ENCODE measurements at places on chromosomes 1 and 21.

DNA sequence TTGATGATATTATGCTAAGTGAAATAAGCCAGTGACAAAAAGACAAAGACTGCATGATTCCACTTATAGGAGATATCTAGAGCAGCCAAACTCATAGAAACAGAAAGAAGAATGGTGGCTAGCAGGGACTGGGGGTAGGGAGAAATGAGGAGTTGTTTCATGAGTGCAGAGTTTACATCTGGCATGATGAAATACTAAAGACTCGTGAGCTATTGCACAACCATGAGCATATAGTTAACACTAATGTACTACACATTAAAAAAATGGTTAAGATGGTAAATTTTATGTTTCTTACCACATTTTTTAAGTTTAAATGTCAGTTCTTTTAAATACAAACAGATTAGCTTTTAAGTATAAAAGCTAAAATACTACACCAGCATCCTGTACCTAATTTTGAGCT, 57.8 kb downstream of the ESRRG start:
- DNase-seq = no peak

- DNase-seq = no peak
Measured at GRCh38 chr21:41741253-41742072, 25.4 kb downstream of the RIPK4 start.

- no peak for DNase-seq
Measured at GRCh38 chr1:106325600-106325999, 730.9 kb upstream of the PRMT6 start.

GRCh38 chr1:15326691-15327588, 79.9 kb downstream of the FHAD1 start:
- DNase-seq = peak; percentile 64

DNA sequence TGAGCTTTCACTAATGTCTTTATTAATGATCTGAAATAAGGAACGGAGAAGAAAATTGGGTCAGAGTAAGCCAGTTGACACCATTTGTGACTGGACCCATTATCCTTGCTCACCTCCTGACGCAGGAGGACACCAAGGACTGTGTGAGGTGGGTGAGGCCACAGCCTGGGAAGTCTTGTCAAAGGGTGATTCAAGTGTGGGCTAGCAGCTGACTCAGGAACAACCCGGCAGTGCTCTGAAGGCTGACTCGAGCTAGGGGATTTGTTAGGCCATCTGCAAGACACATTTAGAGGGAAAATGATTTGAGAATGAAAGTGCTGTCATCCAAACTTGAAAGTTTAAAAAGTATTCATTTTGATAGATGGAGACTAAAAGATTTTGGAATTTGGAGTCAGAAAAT, 21.2 kb downstream of the PRRX1 start:
- DNase-seq = no peak

GRCh38 chr1:182143154-182143657, 81.7 kb upstream of the ZNF648 start:
- DNase-seq = peak; percentile 43

GRCh38 chr1:183543619-183544204, 46.5 kb downstream of the NCF2 start:
- peak; percentile 51 for DNase-seq

DNA sequence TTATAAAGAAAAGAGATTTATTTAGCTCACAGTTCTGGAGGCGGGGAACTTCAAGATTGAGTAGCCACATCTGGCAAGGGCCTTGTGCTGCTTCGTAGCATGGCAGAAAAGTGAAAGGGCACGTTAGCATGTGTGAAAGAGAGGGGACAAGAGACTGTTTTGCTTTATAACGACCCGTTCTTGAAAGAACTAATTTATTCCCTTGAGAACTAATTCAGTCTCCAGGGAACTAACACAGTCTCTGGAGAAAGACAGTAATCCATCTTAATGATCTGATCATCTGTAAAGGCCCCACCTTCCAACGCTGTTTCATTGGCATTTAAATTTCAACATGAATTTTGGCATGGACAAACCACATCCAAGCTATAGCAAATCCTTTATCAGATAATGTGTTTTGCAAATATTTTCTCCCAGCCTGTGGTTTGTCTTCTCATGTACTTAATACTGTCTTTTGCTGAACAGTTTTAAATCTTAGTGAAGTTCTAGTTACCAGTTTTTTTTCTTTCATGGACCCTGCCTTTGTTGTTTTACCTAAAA, 26.1 kb downstream of the MTR start:
- DNase-seq = no peak

GRCh38 chr1:225973158-225973557, 26.0 kb downstream of the SDE2 start:
- DNase-seq = peak; percentile 88

DNA sequence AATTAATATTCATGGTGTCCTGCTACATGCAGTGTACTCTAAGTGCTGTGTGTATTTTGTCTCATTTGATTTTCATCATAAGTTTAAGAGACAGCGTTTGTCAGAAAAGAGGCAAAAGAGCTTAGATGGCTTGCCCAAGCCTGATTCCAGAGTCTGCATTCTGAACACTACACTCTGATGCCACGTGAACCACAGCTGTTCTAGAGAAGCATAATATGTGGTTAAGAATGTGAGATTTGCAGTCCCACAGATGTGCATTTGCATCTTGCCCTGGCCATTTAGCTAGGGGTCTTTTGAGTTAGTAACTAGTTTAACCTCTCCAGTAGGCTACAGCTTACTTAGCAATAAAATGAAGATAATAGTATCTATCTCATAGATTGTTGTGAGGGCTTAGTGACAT, 9.2 kb upstream of the GADD45A start:
- peak; percentile 54 for DNase-seq

GRCh38 chr1:205434738-205435137, 12.9 kb upstream of the LEMD1 start:
- DNase-seq = no peak

DNA sequence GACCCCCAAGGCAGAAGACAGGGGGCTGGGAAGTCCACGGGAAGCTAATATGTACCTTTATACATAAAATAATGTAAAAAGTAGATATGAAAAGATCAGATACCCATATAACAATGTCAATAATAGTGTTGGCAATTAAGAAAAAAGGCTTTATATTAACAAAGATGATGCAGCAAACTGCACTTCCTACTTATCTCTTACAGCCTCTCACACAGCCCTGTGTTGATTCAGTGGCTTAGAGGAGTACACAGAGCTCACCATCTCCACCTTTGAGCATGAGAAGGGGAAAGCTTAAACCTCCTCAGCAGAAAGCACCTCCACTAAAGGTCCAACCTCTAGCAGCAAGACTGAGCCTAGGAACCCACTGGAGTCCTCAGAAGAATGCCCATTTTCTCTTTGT, 7.2 kb upstream of the VSIG8 start:
- no peak for DNase-seq

DNA sequence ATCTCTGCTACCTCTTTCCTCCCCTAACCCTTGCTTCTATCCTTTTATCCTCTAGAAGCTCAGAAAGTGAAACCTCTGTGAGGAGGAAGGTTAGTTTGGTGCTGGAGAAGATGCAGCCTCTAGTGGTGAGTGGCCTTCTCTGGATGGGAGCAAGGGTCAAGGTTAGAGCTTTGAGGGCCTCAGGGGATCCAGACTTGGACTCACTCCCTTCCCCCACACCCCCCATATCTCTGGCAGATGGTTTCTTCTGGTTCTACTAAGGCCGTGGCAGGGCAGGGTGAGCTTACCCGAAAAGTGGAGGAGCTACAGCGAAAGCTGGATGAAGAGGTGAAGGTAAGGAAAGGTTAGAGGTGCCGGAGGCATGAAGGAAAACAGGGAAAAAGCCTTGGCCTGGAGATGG, 9.2 kb downstream of the CGN start:
- no peak for DNase-seq

- DNase-seq = no peak
Measured at GRCh38 chr1:61307422-61308142, 225.2 kb downstream of the NFIA start.

DNA sequence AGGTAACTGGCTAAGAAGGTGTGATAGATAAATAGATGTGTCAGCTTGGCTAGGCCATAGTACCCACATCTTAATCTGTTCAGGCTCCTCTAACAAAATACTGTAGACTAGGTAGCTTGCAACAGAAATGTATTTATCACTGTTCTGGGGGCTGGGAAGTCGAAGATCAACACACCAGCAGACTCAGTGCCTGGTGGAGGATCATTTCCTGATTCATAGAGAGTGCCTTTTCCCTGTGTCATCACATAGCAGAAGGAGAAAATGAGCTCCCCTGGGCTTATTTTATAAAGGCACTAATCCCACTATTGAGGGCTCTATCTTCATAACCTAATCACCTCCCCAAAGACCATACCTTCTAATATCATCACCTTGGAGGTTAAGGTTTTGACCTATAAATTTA, 532.7 kb upstream of the OLFM3 start:
- DNase-seq = no peak

- DNase-seq = no peak
Measured at GRCh38 chr1:248807067-248807737, 18.5 kb downstream of the SH3BP5L start.

DNA sequence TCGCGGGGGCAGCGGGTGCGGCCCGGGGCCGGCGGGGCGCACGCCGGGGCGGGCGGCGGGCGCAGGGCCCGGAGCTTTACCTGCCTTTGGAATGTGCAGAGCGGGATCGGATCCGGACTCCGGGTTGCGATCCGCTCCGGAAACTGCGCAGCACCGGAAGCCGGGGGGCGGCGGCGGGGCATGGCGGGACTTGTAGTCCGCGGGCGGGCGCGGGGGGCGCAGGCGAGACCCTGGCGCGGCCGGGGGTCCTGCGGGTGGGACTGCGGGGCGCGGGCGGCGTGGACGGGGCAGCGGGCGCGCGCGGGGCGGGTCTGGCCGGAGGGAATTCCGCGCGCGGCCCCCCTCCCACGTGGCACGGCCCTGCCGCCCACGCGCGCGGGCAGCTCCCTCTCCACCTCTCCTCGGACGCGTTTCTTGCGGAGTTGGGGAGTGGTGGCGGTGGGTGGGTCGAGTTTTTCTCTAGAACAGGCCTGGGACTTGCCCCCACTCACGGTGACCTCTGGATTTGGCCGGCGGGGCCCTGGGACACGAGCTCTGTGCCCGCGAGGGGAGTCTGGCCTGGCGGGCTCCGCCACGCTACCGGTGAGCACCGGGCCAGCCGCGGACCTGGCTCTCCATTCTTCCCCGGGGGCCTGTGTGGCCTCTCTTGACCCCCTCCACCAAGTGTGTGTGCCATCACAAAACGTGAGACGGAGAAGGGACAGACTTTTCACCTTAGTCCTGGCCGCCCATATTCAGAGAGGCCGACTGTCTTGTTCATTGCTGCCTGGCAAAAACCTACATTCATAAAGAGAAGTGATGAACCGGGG, at the start of gene PRDM15:
TSS of gene PRDM15 (minus strand) at position 155 of the 809 bp plus-strand sequence. CDS start 18,981 bp downstream, outside the sequence.
- peak; percentile 7 for DNase-seq

DNA sequence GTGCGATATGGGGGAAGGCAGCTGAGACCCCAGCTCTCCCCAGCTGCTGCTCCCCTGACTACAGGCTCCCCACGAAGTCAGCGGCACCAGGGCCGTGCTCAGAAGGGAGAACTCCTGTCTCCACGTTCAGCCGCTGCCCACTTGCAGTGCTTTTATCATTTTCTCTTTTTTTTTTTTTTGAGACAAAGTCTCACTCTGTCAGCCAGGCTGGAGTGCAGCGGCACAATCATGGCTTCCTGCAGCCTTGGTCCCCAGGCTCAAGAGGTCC, 933 bp upstream of the FTCD start:
- DNase-seq = no peak

DNA sequence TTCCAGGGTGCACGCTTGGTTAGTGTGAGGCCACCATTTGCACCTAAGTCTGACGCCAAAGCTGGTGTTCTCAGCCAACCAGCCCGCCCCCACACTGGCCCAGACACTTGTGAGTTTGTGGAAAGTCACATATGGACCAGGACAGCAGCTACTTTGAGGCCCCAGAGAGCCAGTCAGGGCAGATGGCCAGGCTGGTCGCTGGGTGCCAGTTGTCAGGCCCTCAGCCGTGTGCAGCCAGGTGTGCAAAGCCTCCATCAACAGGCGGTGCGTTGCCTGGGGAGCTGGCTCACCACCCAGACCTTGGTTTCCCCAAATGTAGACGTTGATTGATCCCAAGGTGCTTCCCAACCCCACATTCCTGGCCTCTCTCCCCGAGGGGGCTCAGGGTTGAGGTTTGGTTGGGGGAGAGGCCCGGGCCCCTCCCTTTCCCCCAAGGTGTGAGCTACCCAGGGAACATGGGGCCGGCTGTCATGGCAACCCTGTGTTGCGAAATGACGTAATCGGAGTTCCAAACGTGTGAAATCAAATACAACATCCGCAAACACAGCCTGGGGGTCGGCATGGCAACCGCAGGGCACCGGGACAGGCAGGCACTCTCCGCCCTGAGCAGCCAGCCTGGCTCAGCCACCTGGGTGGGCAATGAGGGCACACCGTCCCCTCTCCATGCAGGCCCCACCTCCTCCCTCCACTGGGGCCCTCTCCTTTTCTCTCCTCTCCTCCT, 42.2 kb upstream of the WNT4 start:
- peak; percentile 34 for DNase-seq

DNA sequence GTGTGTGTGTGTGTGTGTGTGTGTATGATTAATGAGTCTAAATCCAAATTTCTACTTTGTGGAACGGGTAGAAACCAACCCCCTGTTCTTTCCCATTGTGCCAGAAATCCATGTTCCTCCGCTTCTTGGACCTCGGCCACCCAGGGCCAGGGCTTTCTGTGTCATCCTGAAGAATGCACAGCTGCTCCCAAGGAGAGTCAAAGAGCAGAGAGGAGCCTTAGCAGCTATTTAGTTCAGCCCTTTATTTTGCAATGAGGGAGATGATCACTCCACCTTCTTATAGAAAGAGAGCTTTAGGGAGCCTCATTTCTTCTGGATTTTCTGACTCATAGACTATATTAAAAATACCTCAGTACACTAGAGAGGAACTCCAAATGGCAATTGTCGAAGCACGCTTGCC, 489.3 kb upstream of the VAMP3 start:
- DNase-seq = no peak

- DNase-seq = no peak
Measured at GRCh38 chr1:109816175-109816811, 52.6 kb upstream of the EPS8L3 start.

DNA sequence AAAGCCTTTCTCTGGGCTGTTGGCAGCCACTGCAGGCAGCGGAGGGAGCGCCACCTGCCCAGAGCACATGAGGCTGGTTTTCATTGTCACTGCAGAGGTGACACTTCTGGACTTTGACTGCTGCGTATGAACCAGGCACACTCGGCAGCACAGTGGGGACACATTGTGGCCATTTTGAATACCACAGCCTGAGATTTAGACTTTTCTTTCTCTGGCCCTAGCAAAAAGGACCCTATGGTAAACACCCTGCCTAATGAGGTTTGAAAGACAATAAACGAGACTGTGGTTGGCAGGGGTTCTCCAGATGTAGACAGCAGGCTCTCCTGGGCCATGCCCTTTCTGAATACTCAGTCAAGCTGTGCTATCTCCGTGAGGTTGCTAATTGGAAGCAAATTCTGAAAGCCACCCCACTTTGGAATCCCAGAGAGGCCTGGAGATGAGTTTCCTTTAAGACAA, 12.0 kb upstream of the KCNE2 start:
- peak; percentile 25 for DNase-seq

GRCh38 chr21:38424305-38425019, 73.8 kb downstream of the ERG start:
- DNase-seq = no peak

DNA sequence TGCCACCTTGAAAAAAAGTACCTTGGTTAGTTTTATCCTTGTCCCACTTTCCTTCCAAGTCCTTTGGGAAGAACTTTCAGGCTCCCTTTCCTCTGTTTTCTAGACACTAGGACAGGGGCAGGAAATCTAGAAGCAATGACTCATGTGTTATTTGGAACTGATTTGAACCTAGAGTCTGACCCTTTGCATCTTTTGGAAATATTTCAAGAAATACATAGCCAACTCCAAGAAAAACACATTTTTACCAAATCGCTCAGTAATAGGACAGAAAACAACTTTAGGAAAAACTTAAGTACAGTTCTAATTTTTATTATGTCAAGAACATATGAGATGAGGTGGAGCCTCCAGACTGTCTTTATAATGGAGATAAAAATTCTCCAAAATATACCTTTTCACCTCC, 292.4 kb downstream of the PTBP2 start:
- DNase-seq = no peak

Measured in DMS 273 treated with DMSO at 0.1 percent for 48 hours (cell line).